Activated T-helper 1 cell treated with Interleukin-2 at 50 U/mL for 16 hours (primary cell): ENCODE measurements at places on chromosomes 2 and 18.

DNA sequence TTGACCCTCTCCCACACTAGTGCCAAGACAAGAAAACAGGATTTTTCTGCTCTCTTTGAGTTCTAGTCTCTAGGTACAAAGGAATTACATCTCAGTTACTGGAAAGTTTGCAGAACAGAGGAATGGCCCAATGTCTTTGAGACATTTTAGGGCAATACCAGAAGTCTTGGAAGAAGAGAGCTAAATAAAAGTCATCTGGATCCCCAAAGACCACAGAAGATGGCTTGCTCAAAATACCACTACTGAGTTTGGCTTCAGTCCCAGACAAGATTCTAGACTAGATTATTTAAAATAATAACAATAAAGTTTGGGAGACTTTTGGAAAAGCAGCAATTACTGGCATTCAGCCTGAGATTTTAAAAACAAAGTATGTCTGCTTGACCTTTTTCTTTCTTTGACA lies 61.9 kb upstream of the HK2 start:
- no peak for DNase-seq

DNA sequence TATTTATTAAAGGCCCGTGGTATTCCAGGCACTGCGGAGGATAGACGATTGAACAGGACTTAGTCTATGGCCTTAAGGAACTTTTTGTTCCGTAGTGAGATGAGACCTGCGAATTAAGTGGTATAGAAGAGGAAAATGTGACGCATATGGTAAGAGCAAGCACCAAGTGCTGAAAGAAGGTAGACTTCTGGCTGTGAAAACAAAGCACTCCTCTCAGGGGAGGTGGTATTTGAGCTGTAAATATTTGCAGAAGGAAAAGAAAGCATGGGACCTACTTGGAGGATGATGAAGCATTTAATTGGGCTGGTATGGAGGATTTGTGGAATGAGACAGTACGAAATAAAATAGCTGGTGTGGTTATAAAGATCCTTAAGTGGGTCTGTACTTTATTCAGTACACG lies 62.5 kb downstream of the GPR39 start:
- no peak for DNase-seq

- no peak for DNase-seq
Measured at GRCh38 chr2:42941633-42942176, 149.3 kb upstream of the HAAO start.

- peak; percentile 89 for DNase-seq
Measured at GRCh38 chr2:240565333-240566202, 2.7 kb upstream of the RNPEPL1 start.

DNA sequence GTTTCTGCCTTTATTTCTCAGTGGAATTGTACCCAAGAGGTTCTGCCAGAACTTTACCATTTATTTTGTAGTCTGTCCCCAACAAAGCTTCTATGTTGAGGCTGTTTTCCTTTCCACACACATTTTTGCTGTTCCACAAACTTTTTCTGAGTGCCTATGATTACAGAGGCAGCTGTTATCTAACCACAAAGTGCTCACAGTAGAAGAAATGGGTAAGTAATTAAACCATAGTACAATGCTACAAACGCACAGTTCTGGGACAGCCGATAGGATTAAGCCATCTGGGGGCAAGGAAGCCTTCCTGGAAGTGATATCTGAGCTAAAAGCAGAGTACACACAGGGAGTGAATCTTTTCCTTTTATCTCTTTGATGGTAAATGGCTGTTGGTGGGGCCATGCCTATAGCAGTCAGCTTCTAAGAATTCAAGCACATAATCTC lies 3.9 kb upstream of the MGAT4A start:
- DNase-seq: no peak

- no peak for DNase-seq
Measured at GRCh38 chr18:4551001-4551360, 95.9 kb upstream of the DLGAP1 start.

DNA sequence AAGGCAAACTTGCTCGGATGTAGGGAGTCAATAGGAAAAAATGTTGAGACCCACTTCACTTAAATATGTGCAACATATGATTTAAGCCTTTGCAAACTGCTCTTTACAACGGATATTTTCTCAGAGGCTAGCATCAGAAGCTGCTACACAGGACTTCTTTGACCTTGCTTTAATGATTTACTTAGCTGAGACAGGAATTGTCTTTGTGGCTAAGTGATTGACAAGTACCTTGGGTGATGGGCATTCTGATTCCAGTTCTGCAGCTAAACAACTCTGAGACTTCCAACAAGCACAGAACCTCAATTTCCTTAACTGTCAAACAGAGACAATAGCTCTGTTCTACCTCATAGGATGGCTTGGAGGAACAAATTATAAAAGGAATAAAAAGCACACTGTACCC lies 150.2 kb downstream of the NCKAP5 start:
- no peak for DNase-seq

DNA sequence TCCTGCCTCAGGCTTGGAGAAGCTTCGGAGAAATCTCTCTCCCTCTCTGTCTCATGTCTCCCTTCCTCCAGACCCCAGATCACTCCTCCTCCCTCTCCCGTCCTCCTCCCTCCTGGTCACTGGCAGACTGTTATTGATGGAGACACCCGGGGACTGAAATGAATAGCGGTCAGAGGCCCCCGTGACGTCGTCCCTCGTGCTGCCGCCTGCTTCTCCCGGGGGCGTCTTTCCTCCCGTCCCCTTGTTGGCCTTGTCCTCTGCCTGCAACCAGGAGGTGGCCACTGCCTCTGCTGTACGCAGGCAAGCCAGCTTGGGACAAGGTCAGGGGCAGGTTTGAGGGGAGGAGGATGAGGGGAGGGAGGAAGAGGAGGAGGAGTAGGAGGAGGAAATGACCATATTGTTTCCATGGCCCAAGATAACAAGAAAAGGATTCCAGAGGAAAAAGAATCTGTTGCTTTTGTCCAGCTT lies 78.2 kb downstream of the CELF4 start:
- DNase-seq: no peak

DNA sequence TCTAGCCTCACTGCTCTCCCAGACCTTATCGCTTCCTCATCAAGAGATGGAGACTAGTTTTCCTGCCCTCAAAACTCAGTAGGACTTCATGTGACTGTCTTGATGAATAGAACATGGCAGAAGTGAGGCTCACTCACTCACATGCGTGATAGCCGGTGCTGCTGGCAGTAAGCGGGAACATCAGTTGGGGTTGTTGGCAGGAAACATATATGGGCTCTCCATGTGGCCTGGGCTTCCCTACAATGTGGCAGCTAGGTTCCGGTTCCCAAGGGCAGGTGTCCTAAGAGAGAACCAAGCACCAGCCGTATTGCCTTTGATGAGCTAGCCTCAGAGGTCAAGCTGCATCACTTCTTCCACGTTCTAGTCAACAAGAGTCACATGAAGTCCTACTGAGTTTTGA lies 15.2 kb upstream of the FAHD2A start:
- DNase-seq: no peak

GRCh38 chr2:88500691-88501090 lies 48.2 kb upstream of the FOXI3 start:
- no peak for DNase-seq

DNA sequence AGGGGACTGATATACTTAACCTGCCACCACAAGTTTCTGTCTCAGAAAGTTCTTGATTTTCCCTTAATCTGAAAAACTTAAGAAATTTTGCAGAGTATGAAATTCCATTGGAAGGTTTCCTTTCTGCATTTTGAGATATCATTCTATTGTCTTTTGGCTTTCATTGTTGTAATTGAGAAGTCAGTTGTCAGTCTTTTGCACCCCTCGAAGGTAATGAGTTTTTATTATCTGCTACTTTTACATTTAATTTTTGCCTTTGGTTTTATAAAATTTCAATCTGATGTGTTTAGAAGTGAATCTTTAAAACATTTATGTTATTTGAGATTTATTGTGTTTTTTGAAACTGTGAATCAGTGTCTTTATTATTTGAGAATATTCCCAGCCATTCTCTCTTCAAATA lies 4.8 kb upstream of the IL36A start:
- no peak for DNase-seq

- no peak for DNase-seq
Measured at GRCh38 chr2:114526841-114527240, 84.4 kb downstream of the DPP10 start.

DNA sequence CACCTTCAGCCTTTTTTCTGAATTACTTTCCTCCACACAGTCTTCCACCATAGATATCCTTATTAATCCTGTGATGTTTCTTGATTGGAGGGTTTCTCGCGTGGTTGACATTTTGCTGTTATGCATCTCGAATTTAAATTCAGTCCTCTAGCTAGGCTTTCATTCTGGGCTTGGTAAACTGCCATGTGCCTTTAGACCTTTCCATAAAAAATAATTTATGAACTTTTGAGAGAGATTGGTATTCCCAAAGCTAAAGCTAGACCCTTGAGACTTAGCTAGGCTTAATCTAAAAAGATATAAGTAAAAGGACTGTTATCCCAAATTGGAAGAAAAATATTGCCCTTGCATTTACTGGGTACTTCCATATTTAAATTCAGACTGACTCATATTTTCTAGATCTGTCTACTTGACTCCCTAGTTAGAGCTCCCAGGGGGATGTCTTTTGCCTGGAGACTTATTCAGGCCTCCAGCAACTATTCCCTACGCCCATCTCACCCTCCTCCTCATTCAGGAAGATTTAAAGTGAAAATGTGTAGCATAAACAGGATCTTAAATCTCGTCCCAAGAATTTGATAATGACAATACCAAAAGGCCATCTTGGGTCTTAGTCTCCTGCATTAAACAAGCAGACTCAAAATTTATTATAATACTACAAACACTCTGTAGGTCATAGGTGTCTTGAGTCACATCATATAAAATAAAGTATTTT lies 60.3 kb downstream of the KIAA2012 start:
- no peak for DNase-seq

GRCh38 chr2:64612575-64613195 lies 41.0 kb downstream of the SERTAD2 start:
- DNase-seq: no peak

GRCh38 chr2:183752571-183752970 lies 628.3 kb downstream of the NUP35 start:
- DNase-seq: no peak

GRCh38 chr2:220574038-220574437 lies 946.6 kb downstream of the SLC4A3 start:
- DNase-seq: no peak

DNA sequence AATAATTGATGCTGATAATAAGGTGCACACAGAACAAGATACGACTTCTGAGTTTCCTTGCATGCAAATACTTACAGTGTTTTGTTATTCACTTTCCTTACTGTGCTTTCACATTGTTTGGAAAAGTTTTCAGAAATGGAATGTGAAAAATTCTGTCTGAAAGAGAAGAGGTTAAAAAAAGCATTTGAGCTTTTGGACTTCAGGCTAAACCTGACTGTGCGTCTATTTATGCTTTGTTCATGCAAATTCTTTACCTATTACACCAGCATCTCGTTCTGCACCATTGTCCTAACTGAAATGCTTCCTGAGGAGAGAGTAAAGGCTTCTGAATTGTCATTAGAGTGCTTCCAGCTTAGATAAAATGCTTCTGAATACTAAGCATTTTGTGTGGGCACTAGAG lies 61.4 kb downstream of the LHCGR start:
- no peak for DNase-seq

DNA sequence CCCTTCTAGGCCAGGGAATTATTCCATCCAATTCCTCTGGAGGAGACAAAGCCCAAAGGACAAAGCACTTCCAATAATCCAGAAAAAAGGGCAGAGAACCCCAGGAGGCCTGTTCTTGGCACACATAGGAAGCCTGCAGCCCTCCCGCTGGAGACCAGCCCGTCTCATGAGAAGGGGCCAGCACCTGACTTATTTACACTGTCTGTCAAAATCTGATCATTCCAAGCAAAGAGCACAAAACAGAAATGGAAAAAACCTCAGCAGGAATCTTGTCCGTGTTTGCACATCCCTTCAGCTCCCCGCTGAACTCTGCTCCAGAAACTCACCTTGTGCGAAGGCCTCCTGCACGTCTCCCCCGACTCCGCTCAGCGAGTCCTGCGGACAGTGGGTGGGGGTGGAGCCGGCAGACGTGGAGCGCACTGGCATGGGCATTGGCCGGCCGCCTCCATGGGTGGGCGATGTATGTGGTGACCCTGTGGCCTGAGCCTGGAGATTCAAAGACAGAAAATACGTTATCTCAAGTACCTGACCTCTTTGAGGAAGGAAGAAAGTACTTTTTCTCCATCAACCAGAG lies 46.2 kb upstream of the DNMT3A start:
- DNase-seq: no peak

GRCh38 chr18:75343389-75343788 lies 84.1 kb downstream of the SMIM21 start:
- DNase-seq: no peak

- DNase-seq: no peak
Measured at GRCh38 chr18:32576296-32576916, 105.7 kb upstream of the GAREM1 start.

DNA sequence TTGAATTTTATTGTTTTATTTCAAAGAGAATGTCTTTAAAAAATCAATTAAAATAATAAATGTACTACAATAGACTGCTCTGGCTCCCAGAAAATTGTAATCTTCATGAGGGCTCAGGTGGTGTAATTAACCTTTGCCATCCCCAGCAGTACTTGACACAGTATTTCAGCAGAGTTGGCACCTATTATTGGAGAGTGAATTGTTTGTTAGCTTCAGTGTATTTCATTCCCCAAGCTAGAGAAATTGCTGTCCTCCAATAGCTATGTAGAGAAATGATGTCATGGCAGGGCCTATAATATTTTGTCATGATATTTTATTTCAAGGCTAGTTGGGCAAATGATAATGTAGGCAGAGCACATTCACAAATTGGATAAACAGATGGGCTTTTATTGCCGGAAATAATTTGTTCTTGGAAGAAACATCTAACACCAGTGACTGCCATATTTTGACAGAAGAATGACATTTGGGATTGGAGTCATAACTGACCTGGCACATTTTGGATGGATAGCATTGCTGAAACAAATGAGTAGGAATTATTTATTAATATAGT lies 712.0 kb upstream of the NXPH2 start:
- DNase-seq: no peak

DNA sequence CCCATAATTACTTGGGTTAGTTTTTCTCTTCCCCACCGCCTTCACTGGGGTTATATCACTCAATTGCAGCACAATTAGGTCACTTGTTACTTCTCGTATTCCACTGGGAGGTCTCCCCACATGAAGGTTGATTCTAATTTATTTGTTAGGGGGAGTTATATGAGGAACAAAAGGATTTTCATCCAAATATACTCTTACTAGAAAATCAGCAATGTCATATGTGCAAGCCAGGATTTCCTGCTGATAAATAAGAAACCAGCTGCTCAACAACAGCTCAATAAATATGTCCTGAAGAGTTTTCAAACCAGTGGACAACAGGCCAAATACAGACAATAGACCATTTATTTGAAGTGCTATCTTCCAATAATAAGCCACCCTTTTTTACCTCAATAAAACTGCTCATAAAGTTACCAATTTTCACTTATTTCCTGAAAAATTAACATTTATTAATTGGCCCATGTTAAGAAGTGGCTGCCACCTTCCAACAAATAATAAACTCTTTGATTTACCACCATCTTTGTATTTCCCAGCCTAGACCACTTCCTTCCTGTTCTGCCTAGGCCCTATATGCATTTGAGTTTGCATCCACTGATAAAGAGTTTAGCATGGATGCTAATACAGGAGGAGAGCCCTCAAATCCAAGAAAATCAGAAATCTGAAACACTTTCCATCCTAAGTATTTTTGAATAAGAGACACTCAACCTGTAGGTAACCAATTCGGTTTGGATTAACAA lies 184.4 kb upstream of the SLC39A10 start:
- no peak for DNase-seq
